ENCODE measurements at places on chromosomes 1 and 21.

GRCh38 chr21:45403825-45404729 lies 888 bp upstream of the COL18A1 start:
- DNase-seq: peak; percentile 48

DNA sequence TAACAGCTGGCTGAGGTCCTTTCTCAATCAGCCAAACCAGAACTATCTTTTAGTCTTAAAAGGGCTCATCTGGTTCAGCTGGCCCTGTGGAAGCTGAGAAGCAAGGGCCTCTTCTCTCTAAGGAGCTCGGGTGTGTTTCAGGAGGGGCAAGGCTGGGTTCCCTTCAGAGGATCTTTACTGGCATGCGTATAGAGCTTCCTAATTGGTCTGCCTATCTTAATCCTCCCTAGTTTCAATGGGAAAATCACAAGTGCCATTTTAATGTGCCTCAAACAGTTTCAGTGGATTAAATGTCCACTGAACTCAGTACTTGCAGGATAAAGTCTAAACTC lies 81.5 kb upstream of the LBR start:
- DNase-seq: no peak

DNA sequence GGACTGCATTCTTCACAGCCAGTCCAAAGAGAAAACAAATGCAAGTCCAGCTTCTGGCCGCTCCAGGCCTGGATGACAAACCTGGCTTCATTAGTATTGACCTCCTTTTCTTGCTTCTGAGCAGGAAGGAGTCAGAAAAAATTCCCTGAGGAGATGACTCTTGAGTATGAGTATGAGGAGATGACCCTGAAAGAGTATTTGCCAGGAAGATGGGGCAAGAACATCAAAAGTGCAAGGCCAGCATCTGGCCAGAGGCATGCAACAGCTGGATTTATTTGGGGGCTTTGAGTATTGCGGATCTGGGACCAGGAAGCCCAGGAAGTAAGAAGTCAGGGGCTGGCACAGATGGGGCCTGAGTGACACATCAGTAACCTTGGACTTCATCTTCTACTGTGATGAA lies 113.9 kb downstream of the GLIS1 start:
- no peak for DNase-seq

DNA sequence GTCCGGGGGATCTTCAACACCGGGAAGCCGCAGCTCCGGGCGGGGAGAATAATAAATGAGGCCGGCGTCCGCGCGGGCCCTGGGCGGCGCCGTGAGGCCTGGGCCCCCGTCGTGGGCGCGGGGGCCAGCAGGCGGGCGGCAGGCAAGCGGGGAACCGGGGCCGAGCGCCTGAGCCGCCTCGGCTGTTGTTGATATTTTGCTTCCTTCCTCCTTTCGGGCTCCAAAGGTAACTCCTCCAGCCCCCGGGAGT lies at the start of gene MEF2D:
Gene MEF2D, minus strand, starts transcription at position 233 of the 250 bp plus-strand sequence. CDS start 17,483 bp downstream, outside the sequence.
- DNase-seq: no peak

DNA sequence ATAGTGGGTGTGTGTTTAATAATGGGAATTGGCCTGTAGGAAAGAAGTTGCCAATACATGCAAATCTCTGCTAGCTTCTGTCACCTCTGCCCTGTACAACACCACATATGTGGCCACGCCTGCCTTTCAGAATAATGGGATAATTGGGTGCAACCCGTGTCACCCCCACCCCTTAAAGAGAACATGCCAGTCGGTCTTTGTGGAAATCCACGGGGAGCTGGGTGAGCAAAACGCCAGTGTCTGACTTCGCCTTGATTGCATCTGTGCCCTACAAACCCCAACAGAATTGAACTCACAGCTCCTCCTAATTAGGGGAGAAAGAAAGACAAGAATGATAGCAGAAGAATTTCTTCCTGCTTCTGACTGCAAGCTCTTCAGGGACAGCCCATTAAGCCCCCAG lies 6.4 kb upstream of the PLXNA2 start:
- no peak for DNase-seq

Measured in cardiac muscle cell (in vitro differentiated cells and primary cell).